ENCODE measurements at places on chromosomes 1 and 21. TPM values are rescaled to one million over a fixed set of nuclear protein-coding genes. Genes with fewer than 3 reads are reported as not detected.

LRRC39 gene
- total RNA-seq: 3.7 TPM

SPRR2A gene
- not detected for total RNA-seq

- no peak for DNase-seq
Observed at GRCh38 chr1:151508833-151509232, 2.4 kb upstream of the CGN start.

- no peak for DNase-seq
Observed at GRCh38 chr1:106780066-106780465, 276.4 kb upstream of the PRMT6 start.

GRCh38 chr1:48955774-48956173 is 179.1 kb upstream of the BEND5 start:
- DNase-seq: no peak

Data from suprapubic skin (tissue), 4 donors.